ENCODE measurements at places on chromosomes 3 and 15.
A peak's percentile ranks its signal among the peaks of the same experiment; 100 is the strongest.

GRCh38 chr3:167972502-167972901, 123.2 kb downstream of the GOLIM4 start:
- no peak overlapping the region for H3K27ac ChIP-seq
- no peaks in the 10 kb centered on the region for H3K36me3 ChIP-seq
- H3K27me3 ChIP-seq, result no peaks in the 10 kb centered on the region
- no peak overlapping the region for H3K4me3 ChIP-seq

GRCh38 chr3:155772801-155773200, 27.9 kb upstream of the PLCH1 start:
- DNase-seq, result no peak
- no peak overlapping the region for H3K27ac ChIP-seq
- no peaks in the 10 kb centered on the region for H3K36me3 ChIP-seq
- H3K27me3 ChIP-seq, result no peaks in the 10 kb centered on the region
- no peaks in the 10 kb centered on the region for H3K4me1 ChIP-seq

GRCh38 chr3:195806211-195806915, 5.4 kb downstream of the MUC4 start:
- H3K27me3 ChIP-seq, result no peaks in the 10 kb centered on the region
- peak; percentile 74 for DNase-seq
- peak overlapping the region; percentile 66 for H3K27ac ChIP-seq
- no peak overlapping the region for H3K4me3 ChIP-seq

GRCh38 chr3:16944356-16944755, 59.6 kb downstream of the PLCL2 start:
- no peak overlapping the region for H3K4me3 ChIP-seq
- no peaks in the 10 kb centered on the region for H3K27me3 ChIP-seq
- DNase-seq, result no peak
- H3K4me1 ChIP-seq, result peaks cover 13% of the 10 kb centered on the region
- no peak overlapping the region for H3K27ac ChIP-seq

DNA sequence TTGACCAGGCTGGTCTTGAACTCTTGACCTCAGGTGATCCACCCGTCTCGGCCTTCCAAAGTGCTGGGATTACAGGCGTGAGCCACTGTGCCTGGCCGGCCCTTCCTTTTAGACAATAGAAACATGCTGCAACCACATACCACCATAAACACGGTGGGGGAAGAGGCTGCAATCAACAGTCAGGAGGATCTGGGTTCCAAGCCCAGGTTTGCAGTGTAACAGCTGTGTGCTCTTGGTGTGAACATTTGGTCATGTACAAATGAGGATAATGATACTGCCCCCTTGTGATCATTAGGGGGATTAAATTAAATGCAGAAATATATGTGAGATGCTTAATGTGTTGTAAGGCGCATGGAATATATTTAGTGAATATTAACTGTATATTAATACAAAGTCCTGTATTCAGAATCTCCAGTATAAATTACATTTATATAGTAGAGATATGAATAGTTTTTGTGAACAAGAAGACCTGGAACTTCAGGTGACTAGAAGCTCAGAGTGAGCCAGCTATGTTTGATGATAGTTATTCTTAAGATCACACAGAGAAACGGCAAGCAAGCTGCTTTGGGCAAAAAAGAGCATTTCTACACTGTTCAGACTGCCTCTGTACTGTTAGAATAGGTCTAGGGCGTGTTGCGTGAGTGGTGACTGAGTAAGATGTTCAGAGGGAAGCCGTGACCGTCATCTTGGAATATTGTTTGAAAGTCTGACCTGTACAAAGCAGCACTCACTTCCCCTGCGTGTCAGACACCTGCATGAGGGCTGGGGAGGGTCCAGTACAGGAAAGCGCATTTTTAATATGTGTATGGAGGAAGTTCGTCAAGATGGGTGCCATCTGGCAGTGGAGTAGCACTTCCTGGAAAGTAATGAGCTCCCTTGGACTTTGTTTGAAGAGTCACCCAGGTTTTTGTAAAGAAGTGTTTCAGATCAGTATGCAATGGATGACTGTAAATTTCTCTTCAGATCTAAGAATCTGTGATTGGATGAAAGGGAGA, 125.8 kb downstream of the PGPEP1L start:
- no peak overlapping the region for H3K27ac ChIP-seq
- H3K4me3 ChIP-seq, result no peak overlapping the region
- H3K36me3 ChIP-seq, result no peaks in the 10 kb centered on the region
- DNase-seq, result peak; percentile 54
- peaks cover 37% of the 10 kb centered on the region for H3K4me1 ChIP-seq
- no peaks in the 10 kb centered on the region for H3K27me3 ChIP-seq

- no peaks in the 10 kb centered on the region for H3K27me3 ChIP-seq
- DNase-seq, result no peak
- H3K4me1 ChIP-seq, result no peaks in the 10 kb centered on the region
These were observed 439.0 kb upstream of the ADAMTS9 start for GRCh38 chr3:65126527-65127410.

DNA sequence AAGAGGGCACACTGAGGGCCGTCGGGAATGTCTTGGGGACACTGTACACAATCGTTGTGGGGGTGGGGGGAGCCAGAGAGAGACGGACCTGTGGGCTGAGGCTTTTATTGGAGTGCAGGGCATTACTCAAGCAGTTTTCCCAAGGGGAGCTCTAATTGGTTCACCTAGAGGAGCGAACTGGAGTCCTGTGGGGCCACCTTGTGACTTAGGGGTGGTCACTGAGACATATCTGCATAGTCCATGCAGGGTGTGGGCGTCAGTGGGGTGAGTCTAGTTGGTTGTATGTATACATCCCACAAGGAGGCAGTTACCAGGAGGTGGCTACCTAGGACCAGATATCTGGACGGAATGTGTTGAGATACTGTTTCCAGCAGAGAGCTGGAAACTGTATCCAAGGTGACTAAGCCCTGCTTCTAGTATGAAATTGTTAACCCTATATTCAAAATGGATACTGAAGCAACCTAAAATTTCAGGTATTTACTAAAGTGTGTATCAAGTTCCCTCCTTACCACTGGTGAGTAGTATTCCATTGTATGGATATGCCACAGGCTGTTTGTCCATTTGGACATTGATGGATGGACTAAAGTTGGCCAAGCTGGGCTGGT, 2.6 kb upstream of the PIGZ start:
- no peak for DNase-seq
- H3K4me1 ChIP-seq, result no peaks in the 10 kb centered on the region
- H3K27me3 ChIP-seq, result peaks cover 57% of the 10 kb centered on the region
- no peaks in the 10 kb centered on the region for H3K36me3 ChIP-seq

DNA sequence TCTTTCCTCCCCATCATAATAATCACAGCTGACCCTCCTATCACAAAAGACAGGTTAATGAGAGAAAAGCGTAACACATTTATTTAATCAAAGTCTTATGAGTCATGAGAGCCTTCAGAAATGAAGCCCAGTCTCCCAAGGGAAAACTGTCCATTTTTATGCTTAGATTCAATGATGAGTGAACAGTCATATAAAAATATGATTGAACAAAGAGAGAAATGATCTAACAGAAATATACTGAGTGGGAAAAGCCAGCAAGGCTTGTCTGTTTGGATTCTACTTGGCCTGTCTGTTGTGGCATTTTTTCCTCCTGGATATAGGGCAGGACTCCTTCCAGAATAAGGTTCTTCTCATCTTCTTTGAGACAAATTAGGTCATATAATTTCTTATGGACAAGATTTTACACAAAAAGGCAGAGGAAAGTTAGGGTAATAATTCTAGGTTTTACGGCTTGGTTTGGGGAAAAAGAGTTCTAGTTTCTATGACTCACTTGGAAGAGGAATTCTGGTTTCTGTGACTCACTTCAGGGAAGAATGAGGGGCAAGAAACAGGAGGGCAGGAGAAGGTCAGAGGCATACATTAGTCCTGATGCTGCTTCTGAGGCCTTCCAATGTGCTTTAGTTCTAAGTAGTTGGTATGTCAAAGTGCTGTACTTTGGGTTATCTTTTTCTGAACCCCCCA, 534.2 kb downstream of the ZIC1 start:
- no peak overlapping the region for H3K4me3 ChIP-seq
- no peaks in the 10 kb centered on the region for H3K36me3 ChIP-seq
- no peak overlapping the region for H3K27ac ChIP-seq
- no peak for DNase-seq
- H3K4me1 ChIP-seq, result peaks cover 53% of the 10 kb centered on the region

DNA sequence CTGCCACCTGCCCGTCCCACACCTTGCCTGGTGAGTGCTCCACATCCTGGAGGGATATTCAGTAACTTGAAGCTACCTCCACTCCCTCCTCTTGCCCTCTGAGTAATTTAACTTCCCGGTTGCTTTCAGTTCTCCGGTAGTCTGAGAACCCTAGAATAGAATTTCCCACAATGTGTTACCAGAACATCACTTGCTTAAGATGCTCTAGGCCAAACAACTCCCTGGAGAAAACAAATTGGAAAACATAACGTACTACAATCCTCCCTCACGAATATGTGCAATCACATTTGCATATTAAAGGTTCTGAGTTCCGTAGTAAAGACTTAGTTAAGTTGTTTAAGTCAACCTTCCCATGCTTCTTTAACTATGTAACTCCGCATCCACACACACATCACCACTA, 44.8 kb downstream of the SLCO2A1 start:
- peaks cover 11% of the 10 kb centered on the region for H3K4me1 ChIP-seq
- no peak overlapping the region for H3K27ac ChIP-seq
- H3K36me3 ChIP-seq, result no peaks in the 10 kb centered on the region
- H3K27me3 ChIP-seq, result no peaks in the 10 kb centered on the region
- no peak overlapping the region for H3K4me3 ChIP-seq

- no peaks in the 10 kb centered on the region for H3K27me3 ChIP-seq
- H3K4me1 ChIP-seq, result no peaks in the 10 kb centered on the region
These were observed 21.5 kb upstream of the PEX5L start for GRCh38 chr3:180058238-180058637.

DNA sequence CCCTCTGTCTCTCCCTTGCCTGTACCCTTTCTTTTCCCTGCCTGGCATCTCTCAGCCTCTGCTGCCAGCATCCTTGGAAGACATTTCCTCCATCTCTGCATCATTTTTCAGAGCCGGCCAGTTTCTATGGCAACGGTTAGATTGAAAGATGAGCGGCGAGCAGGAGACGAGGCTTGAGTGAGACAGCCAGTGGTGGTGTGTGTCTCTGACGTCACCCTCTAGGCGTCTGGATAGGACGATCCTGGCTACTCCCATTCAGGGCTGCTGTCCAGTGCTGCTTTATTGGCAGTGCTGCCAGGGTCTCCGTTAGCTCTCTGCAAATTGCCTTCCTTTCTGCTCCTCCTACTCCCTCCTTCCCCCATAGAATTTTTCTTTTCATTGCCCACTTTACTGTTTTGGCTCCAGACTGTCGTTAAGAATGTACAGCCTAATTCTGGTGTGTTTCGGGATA, 57.9 kb downstream of the TRAK1 start:
- peak; percentile 94 for DNase-seq
- no peaks in the 10 kb centered on the region for H3K36me3 ChIP-seq
- peaks cover 5% of the 10 kb centered on the region for H3K4me1 ChIP-seq
- H3K4me3 ChIP-seq, result no peak overlapping the region

- peak; percentile 14 for DNase-seq
- no peaks in the 10 kb centered on the region for H3K27me3 ChIP-seq
- no peaks in the 10 kb centered on the region for H3K36me3 ChIP-seq
These were observed 246.9 kb upstream of the AGTR1 start for GRCh38 chr3:148450819-148451218.

GRCh38 chr3:65020281-65021160, 332.7 kb upstream of the ADAMTS9 start:
- H3K4me1 ChIP-seq, result peaks cover 15% of the 10 kb centered on the region
- no peak overlapping the region for H3K27ac ChIP-seq
- no peak overlapping the region for H3K4me3 ChIP-seq
- H3K36me3 ChIP-seq, result no peaks in the 10 kb centered on the region

DNA sequence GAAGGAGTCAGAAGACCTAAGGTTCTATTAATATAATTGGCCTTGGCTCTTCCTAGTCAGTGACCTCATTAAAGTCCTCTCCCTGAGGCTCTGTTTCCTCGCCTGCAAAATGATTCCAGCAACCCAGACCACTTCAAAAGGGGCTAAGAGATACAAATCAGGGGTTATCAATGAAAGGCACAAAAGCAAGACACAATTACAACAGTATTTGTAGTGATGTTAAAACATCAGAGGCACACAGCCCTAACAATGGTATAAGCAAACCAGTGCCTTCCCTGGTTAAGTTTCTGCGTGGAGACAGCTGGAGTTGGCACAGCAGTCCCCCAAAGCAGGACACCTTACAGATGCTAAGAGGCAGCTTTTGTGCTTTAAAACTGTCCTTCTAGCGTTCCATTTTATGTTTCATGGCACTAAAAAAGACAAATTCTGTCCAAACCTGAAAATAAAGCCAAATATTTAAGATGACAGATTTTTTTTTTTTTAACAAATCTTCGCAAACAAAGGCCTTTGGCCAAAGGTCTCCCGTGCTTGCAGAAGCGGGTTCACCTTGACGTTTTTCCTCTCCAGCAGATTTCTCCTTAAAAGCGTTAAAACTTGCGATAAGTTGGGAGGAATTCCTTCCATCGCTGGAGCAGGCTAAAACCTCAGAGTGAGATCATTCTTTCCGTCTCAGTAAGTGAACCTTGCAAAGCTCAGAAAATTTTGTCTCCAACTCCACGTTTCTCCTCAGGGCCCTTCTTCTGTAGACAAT, 999 bp downstream of the ZNF280D start:
- no peak overlapping the region for H3K4me3 ChIP-seq
- H3K4me1 ChIP-seq, result no peaks in the 10 kb centered on the region
- no peaks in the 10 kb centered on the region for H3K27me3 ChIP-seq
- no peaks in the 10 kb centered on the region for H3K36me3 ChIP-seq
- no peak for DNase-seq

- no peak overlapping the region for H3K27ac ChIP-seq
- H3K4me1 ChIP-seq, result peaks cover 34% of the 10 kb centered on the region
- no peaks in the 10 kb centered on the region for H3K36me3 ChIP-seq
- no peak for DNase-seq
- H3K27me3 ChIP-seq, result peaks cover 7% of the 10 kb centered on the region
These were observed 109.1 kb downstream of the IQSEC1 start for GRCh38 chr3:12963922-12964701.

DNA sequence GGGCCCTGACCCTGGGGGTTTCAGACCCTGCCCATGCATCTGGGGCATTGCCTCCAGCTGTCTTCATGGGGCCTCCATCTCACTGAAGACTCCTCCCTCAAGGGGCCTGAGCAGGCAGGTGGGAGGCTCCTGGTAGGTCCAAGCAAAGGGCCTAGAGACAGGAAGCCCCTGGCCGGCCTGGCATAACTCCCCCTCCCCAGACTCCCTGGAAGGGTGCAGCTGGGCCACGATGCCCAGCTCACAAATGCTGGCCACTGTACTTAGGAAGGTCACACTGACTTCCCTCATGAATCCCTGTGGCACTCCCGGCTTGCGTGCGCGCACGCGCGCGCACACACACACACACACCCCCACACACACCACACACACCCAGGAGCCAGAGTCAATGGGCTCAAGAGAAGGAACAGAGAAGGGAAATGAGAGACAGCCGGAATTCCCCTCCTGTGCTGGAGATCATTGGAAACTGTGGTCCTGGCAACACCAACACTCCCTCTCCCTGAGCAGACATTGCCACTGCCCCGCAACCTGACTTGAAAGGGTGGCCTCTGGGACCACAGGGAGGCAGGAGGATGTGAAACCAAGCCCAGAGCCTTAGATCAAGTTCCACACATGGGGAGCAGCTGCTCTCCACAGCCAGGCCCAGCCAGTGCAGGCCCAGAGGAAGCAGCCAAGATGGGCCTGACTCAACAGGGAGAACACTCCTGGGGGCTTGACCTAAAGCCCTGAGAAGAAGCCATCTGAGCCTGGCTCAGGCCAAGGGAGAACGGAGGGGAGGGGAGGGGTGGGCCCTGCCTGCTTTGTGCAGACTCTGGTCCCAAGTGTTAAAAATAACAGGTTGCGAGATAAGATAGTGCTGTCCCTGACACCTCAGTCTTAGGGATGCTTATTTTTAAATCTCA, 69.7 kb downstream of the SCN5A start:
- H3K4me1 ChIP-seq, result no peaks in the 10 kb centered on the region
- no peaks in the 10 kb centered on the region for H3K27me3 ChIP-seq
- no peaks in the 10 kb centered on the region for H3K36me3 ChIP-seq
- no peak for DNase-seq

- DNase-seq, result no peak
- no peak overlapping the region for H3K4me3 ChIP-seq
- no peaks in the 10 kb centered on the region for H3K4me1 ChIP-seq
- H3K27me3 ChIP-seq, result no peaks in the 10 kb centered on the region
- H3K36me3 ChIP-seq, result no peaks in the 10 kb centered on the region
These were observed 48.8 kb downstream of the CHRD start for GRCh38 chr3:184428561-184429175.

All from neural progenitor cell (in vitro differentiated cells).